ENCODE measurements at places on chromosomes 13 and 19. TPM values are rescaled to one million over a fixed set of nuclear protein-coding genes. Genes with fewer than 3 reads are reported as not detected.

DNA sequence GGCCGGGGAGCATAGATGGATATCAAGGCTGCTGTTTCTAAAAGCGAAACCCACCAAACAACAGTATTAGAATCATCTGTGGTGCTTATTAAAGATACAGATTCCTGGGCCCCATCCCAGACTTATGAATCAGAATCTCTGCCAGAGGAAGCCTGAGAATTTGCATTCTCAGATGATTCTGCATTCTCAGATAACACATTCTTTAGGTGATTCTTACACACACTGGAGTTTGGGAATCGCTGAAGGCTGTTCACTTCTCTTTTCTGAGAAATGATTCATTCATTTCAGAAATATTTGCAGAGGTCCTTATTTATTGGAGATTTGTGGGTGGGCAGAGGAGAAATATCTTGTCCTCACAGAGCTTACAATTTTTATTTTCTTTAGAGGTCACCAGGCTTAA, 24.4 kb downstream of the ALOX5AP start:
- no peaks in the 10 kb centered on the region for H3K4me1 ChIP-seq
- H3K27ac ChIP-seq: no peak overlapping the region
- peaks cover 35% of the 10 kb centered on the region for H3K36me3 ChIP-seq
- no peak for DNase-seq
- H3K4me3 ChIP-seq: no peak overlapping the region
- H3K27me3 ChIP-seq: no peaks in the 10 kb centered on the region

- H3K4me3 ChIP-seq: peak overlapping the region; percentile 60
- H3K4me1 ChIP-seq: peaks cover 57% of the 10 kb centered on the region
- H3K36me3 ChIP-seq: peaks cover 29% of the 10 kb centered on the region
- H3K27me3 ChIP-seq: no peaks in the 10 kb centered on the region
- DNase-seq: peak; percentile 93
Measured at GRCh38 chr19:2084993-2085720, 11.0 kb downstream of the MOB3A start.

GRCh38 chr13:43389983-43390382, 366.6 kb downstream of the DNAJC15 start:
- no peak for DNase-seq
- H3K36me3 ChIP-seq: no peaks in the 10 kb centered on the region
- no peak overlapping the region for H3K4me3 ChIP-seq
- no peaks in the 10 kb centered on the region for H3K4me1 ChIP-seq

- no peak for DNase-seq
- no peaks in the 10 kb centered on the region for H3K27me3 ChIP-seq
- H3K4me3 ChIP-seq: no peak overlapping the region
- no peaks in the 10 kb centered on the region for H3K4me1 ChIP-seq
- H3K27ac ChIP-seq: no peak overlapping the region
- H3K36me3 ChIP-seq: no peaks in the 10 kb centered on the region
Measured at GRCh38 chr13:43991773-43992201, 112.1 kb downstream of the LACC1 start.

GRCh38 chr13:113836768-113837559, 26.9 kb downstream of the GAS6 start:
- no peaks in the 10 kb centered on the region for H3K36me3 ChIP-seq
- H3K4me1 ChIP-seq: peaks cover 18% of the 10 kb centered on the region
- DNase-seq: no peak
- no peaks in the 10 kb centered on the region for H3K27me3 ChIP-seq
- no peak overlapping the region for H3K4me3 ChIP-seq
- peak overlapping the region; percentile 55 for H3K27ac ChIP-seq

DNA sequence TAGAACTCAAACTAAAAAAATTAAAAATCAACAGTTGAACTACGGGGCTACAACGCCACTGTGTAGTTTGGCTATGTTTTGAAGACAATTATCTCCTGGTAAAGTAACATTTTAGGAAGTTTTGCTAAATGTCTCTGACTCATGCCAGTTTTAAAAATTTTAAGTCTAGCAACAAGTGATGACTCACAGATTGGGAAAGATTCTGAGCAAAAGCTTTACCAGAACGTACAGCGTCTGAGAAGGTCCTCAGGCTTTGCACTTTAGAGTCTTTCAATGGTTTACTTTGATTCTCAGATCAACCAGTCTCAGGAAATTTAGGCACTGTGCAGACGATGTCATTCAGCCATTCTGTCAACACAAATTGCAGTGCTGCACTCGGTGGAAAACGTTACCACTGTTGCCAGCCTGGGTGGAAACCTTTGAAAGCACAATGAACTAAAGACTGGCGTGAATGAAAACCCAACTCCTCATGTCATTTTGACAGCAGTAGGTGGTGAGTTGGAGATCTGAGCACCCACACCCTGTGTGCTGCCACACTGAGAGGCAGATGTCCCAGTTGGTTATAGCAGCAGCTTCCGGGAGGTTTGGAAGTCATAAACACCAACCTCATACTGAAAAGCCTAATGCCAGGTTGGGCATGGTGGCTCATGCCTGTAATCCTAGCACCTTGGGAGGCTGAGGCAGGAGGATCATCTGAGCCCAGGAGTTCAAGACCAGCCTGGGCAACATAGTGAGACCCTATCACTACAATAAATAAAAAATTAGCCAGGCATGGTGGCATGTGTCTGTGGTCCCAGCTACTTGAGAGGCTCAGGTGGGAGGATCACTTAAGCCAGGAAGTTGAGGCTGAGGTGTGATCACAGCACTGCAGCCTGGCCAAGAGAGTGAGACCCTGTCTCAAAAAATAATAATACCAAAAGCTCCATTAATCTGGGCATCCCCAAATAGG, 6.3 kb upstream of the WTIP start:
- no peak for DNase-seq
- H3K27ac ChIP-seq: no peak overlapping the region
- H3K36me3 ChIP-seq: peaks cover 25% of the 10 kb centered on the region

DNA sequence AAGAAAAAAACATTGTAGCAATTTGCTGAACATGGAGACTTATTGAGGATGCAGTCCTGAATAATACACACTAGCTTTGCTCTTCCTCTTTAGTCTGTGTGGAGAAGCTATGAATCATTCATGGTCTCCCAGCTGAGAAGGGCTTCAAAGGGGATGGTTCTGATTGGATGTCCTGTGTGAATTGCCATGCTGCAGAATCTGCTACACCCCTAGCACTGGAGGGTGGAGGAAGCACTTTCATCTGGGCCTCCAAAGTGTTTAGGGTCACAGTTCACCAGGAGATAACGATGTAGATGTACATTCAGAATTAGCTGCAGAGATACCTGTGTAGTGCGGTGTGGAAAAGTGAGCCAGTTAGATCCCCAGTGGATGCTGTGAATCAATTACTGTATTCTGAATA, 321.1 kb upstream of the EDNRB start:
- H3K4me1 ChIP-seq: no peaks in the 10 kb centered on the region
- H3K27me3 ChIP-seq: no peaks in the 10 kb centered on the region
- no peak overlapping the region for H3K4me3 ChIP-seq
- no peaks in the 10 kb centered on the region for H3K36me3 ChIP-seq

- H3K27ac ChIP-seq: no peak overlapping the region
- peaks cover 84% of the 10 kb centered on the region for H3K27me3 ChIP-seq
- H3K4me1 ChIP-seq: no peaks in the 10 kb centered on the region
- no peak overlapping the region for H3K4me3 ChIP-seq
- DNase-seq: no peak
Measured at GRCh38 chr19:1748115-1748872, 5.0 kb upstream of the ONECUT3 start.

GRCh38 chr13:84873951-84874350, 925.3 kb downstream of the SLITRK6 start:
- no peak overlapping the region for H3K4me3 ChIP-seq
- H3K27me3 ChIP-seq: no peaks in the 10 kb centered on the region
- H3K4me1 ChIP-seq: no peaks in the 10 kb centered on the region
- no peak overlapping the region for H3K27ac ChIP-seq
- no peak for DNase-seq

DNA sequence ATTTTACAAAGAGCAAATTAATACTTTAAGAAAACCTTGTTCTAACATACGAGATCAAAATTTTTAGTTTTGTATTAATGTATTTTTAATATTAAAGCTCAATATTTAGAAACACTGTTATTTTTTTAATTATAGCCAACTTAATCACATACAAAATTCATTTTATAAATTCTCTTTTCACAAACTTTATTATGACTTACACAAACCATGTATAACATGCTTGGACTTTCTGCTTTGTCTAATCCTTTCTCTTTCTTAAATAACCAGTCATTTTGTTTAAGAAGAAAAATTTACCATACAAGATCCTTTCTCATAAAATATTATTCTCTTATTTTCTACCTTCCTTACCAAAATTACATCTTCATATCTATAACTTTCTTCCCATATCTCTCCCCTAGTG, 62.2 kb downstream of the CYSLTR2 start:
- H3K4me3 ChIP-seq: no peak overlapping the region
- H3K4me1 ChIP-seq: no peaks in the 10 kb centered on the region
- DNase-seq: no peak
- no peak overlapping the region for H3K27ac ChIP-seq
- H3K27me3 ChIP-seq: no peaks in the 10 kb centered on the region
- no peaks in the 10 kb centered on the region for H3K36me3 ChIP-seq

DNA sequence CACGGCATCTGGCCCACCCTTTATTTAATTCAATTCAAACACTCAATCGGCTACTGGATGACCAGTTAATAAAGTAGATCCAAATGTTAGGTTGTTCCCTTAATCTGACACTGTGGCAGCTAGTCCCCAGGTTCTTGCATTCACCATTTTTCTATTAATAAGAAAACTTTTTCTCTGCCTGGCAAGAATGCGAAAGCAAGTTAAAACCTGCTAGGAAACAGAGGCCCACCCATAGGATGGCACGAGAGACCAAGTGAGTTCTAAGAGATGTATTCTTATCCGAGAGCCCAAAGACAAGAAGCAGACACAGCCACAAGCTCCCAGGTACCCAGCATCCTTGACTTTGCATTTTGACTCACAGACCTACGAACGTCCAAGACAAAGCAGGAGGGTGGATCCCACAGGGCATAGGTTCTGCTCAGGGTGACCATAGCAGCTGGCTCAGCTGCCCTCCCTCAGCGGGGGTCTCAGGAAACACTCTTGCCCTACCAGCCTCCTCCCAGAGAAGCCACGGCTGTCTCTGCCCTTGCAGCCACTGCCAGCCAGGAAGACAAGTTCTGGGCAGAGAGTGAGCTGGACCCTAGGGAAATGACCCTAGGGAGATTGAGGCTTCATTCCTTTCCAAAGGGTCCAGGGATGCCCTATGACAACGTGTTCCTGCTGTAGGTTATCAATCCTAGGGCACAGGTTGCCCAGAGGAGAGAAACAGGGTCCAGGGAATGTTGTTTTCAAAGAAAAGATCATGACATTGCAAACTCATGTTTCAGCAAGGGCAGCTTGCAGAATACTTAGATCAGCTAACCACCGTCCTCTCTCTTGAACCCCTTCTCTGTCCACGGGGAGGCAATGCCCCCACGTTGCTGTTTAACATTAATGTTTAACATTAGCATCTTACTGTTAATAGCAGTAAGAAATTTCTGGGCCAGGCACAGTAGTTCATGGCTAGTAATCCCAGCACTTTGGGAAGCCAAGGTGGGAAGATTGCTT, 147.2 kb upstream of the ZNF507 start:
- H3K27me3 ChIP-seq: no peaks in the 10 kb centered on the region
- H3K4me3 ChIP-seq: no peak overlapping the region
- no peaks in the 10 kb centered on the region for H3K36me3 ChIP-seq
- DNase-seq: no peak
- no peak overlapping the region for H3K27ac ChIP-seq

DNA sequence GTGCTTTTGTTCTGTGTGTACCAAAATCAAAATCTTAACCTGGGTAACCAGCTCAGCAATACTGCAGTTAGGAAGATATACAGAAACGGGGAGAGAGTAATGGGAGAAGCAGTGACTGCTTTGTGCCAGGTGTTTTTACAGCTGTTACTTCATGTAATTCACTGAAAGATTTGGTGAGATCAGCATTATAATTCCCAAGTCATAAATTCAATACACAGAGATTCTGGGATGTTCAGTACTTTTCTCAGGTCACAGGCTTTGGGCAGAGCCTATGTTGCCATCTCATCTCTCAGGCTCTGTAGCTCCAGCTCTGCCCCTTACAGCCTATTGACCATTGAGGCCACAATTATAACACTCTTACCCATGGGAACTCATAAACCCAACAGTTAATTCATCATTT, 138.5 kb downstream of the ZAR1L start:
- no peak overlapping the region for H3K27ac ChIP-seq
- H3K4me1 ChIP-seq: no peaks in the 10 kb centered on the region
- H3K36me3 ChIP-seq: peaks cover 2% of the 10 kb centered on the region
- no peak overlapping the region for H3K4me3 ChIP-seq
- H3K27me3 ChIP-seq: no peaks in the 10 kb centered on the region

DNA sequence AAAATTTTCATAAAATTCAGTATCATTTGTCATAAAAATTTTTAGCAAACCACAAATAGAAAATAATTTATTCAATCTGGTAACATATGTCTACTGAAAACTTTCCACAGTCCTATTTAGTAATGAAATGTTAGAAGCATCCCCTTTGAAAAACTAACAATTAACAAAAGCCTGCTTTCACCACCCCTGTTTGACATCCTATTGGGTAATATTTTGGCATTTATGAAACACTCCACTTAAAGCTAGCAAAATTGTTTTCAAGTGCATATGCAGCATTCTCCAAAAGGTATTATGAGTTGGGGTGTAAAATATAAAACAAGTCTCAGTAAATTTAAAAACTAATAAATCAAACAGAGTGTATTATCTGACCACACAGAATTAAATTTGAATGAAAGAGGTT, 189.4 kb downstream of the NBEA start:
- H3K36me3 ChIP-seq: no peaks in the 10 kb centered on the region
- H3K4me3 ChIP-seq: no peak overlapping the region
- no peak overlapping the region for H3K27ac ChIP-seq
- no peak for DNase-seq

GRCh38 chr19:1828279-1829238, 16.5 kb upstream of the ATP8B3 start:
- no peak for DNase-seq
- no peaks in the 10 kb centered on the region for H3K27me3 ChIP-seq
- H3K36me3 ChIP-seq: peaks cover 68% of the 10 kb centered on the region
- no peak overlapping the region for H3K27ac ChIP-seq
- no peak overlapping the region for H3K4me3 ChIP-seq

DNA sequence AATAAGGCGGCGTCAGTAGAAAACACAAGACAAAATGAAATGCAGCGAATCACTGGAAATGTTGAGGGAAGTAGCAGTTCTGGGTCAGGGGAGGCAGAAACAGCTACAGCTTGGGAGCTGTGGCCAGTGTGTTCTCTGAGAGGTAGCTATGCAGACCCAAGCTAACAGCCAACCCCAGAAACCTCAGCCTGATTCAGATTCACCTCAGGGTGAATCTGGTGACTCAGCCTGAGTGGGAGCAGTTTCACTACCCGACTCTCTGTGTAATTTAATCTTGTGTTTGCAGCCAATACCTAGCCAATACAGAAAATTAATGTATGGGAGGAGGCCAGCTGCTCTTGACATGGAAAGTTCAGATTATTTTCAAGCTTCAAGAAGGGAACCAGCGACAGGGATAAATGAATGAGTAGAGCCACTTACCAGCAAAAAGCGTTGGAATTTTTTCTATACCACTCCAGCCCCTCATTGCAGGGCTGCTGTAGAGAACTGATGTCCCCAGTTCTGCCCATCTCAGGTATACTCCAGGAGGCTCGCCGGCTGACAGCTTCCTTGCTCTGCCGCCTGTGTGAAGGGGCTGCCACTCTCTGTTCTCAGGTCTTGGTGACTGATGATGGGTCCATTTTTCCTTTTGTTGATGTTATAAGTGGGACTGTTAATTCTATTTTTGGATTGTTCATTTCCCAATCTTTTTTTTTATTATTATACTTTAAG, 8.9 kb downstream of the IGFL3 start:
- H3K36me3 ChIP-seq: no peaks in the 10 kb centered on the region
- no peaks in the 10 kb centered on the region for H3K27me3 ChIP-seq
- H3K4me1 ChIP-seq: no peaks in the 10 kb centered on the region
- no peak overlapping the region for H3K27ac ChIP-seq

Gene ZNF560
- total RNA-seq: 0.05 TPM

Gene ENOX1
- 4.0 TPM for total RNA-seq

Gene C19orf44
- total RNA-seq: 1.3 TPM

Gene LILRB2
- 0.90 TPM for total RNA-seq

Gene ZNF8
- total RNA-seq: 4.1 TPM

Gene LGI4
- 0.52 TPM for total RNA-seq
